ENCODE measurements at places on chromosomes 2 and 18.
A peak's percentile ranks its signal among the peaks of the same experiment; 100 is the strongest.

GRCh38 chr2:233968556-233968955 is 51.4 kb downstream of the TRPM8 start:
- DNase-seq: no peak

DNA sequence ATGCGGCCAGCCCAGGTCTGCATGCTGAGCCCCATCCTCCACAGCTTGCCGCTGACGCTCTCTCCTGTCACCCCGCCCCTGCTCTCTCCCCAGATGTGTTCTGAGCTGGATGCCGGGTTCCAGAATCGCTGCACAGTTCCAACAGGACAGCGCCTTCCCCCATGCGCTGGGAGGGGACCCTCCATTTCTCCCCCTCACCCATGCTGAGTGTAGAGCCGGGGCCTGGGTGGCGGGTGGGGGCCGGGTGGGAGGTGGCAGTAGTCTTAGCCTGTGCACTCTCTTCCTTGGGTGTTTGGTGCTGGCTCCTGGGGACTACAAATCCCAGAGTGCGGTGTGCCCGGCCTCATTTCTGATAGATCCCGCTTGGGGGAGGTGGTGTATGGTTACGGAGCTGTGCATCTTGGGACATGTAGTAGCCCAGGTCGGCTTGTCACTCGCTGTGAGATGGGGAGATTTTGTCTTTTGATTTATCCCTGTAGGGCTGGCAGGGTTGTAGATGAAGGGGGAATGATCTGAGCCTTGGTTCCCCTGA is 6.8 kb downstream of the DNAJB2 start:
- DNase-seq: peak; percentile 30

GRCh38 chr2:181904022-181904632 is 12.6 kb downstream of the ITPRID2 start:
- DNase-seq: no peak

DNA sequence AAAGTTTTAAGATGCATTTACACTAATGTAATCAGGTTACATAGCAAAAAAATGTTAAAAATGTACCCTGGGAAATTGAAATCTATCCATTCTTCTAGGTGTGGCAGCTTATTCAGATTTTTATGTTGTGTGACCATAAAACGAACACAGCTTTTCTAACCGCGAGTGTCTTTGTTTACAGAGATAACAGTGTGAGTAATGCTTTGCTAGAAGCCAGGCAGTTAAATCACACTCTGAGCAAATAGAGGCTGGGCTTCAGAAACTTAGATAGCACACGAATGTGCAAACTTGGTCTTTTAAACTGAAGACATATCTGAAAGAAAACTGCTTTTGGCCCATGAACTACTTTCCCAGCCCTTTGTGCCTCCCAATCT is 116.1 kb downstream of the SPTBN1 start:
- peak; percentile 83 for DNase-seq

DNA sequence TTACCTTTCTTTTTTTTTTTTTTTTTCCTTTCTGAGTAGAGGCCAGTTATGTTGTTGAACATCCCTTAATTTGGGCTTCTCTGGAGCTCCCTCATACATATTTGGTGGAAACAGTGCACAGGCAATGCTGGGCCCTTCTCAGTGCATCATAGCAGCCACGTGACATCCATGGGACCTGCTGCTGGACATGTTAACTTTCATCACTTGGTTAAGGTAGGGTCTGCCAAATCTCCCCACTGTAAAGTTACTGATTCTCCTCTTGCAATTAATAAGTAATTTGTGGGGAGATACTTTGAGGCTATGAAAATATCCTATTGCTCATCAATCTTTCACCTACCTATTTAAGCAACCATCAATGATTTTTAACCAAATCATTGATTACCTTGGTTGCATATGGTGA is 211.5 kb upstream of the LYPD1 start:
- DNase-seq: no peak

GRCh38 chr2:113010088-113010487 is 4.8 kb downstream of the IL36A start:
- no peak for DNase-seq

- DNase-seq: no peak
Measured at GRCh38 chr2:112881217-112881985, 29.6 kb upstream of the IL37 start.

- DNase-seq: no peak
Measured at GRCh38 chr2:13542642-13543041, 825.9 kb downstream of the TRIB2 start.

DNA sequence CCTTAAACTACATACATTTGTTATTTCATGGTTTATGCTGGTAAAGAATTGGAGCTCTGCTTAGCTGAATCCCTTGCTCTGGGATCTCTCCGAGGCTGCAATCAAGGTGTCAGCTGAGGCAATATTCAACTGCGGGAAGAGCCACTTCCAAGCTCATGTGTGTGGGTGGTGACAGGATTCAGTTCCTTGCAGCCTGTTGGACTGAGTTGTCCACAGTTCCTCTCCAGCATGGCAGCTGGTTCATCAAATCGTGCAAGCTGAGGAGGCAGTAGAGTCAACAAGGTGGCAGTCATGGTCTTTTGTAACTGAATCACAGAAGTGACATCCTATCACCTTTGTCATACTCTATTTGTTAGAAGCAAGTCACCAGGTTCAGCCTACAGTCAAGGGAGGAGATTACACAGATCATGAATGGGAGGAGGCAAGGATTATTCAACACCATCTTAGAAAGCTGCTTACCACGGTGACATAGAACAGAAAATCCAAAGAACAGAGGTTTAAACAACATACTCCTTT is 56.9 kb downstream of the CTIF start:
- DNase-seq: no peak

DNA sequence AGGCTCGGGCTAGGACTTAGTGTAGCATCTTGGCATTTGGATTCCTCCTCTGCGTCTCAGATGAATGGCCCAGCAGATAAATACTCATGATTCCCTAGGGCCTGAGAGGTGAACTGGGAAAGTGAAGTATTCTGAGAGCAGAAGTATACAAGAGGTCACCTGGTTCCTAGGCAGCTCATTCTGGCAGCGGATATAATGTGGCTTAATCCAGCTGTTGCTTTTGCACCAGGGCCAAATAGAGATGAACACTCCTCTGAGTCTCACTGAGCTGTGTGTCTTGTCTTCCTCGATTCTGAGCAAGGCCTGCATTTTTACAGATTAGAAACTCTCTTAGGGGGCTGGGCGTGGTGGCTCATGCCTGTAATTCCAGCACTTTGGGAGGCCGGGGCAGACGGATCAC is 196.1 kb downstream of the SLC4A3 start:
- DNase-seq: no peak

GRCh38 chr2:44772669-44773378 is 168.7 kb upstream of the SIX3 start:
- DNase-seq: no peak

DNA sequence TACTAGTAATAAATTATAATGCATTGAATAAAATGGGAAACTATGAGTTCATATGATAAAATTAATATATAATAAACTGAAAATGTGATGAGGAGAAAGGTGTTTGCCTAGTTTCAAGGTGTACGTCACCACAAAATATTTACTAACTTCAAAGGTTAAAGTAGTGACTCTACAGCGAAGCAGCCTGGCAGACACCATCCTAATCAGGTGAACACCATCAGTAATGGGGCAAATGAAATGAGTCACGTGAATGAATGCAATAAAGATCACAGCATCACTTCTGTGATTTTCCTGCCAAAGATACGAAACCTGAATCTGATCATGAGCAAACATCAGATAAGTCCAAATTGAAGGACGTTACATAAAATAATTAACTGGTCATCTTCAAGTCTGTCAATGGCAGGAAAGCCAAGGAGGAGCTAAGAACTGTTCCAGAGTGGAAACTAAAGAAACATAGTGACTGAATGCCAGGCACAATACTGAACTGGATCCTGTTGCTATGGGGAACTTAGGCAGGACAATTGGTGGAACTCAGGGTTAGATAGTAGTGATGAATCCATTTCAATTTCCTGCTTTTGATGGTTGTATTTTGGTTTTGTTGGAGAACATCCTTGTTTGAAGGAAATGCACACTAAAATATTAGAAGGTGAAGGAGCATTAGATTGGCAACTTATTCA is 12.1 kb upstream of the NOSTRIN start:
- no peak for DNase-seq

- DNase-seq: no peak
Measured at GRCh38 chr2:176637486-176638166, 368.4 kb downstream of the MTX2 start.

DNA sequence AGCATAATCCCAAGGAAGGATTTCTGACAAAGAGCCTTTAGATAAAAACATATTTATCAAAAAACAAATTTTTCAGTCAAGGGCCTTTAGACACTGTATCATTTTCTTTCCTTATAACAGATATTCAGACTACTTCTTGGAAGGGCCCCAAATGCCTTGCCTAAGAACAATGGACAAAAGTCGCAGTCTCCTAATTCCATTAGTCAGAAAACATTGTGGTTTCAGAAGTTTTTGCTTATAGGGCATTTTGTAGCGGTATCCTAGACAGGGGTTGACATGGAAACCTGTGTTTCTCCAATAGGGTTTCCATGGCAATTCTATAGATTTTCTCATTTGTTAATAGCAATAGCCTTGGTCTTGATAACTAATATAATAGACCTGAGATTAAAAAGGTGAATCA is 36.7 kb upstream of the AGPS start:
- DNase-seq: no peak

DNA sequence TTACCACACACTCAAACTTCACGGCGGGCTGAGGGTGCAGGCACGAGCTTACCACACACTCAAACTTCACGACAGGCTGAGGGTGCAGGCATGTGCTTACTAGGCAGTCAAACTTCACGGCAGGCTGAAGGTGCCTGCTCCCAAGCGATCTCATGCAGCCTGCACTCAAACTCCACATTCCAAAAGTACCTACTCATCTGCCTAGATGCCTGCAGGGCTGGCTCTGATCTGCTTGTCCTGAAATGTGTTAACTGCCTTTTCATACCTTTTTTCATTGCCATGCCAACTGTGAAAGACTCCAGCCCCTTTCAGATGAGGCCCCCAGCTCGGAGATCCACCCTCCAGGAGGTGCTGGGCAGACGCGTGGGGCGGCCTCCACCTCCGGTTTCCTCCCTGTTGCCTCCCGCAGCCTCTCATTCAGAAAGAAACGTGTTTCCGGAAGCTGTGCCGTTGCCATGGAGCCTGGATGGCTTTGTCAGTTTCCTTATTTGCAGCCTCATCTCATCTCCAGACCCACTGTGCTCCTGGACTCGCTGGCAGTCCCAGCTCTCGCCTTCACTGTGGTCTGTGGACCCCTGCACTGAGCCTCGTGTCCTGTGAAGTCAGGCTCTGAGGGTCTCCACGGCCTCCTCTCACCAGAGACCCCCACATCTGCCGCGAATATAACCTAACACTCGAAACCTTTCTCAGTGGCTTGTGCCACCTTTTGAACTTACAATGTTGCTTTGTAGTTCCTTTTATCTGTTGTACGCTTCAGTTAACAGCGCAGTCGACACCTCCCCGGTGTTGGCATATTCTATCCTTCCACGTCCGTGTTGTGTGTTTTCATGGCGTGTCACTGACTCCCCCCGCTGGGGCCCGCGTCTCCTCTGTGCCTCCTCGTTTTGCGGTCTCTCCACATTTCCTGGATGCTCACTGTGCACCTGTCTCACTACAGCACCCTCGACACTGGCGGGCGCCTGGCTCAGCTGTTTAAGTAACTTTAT is 106.1 kb upstream of the ALKAL2 start:
- no peak for DNase-seq

DNA sequence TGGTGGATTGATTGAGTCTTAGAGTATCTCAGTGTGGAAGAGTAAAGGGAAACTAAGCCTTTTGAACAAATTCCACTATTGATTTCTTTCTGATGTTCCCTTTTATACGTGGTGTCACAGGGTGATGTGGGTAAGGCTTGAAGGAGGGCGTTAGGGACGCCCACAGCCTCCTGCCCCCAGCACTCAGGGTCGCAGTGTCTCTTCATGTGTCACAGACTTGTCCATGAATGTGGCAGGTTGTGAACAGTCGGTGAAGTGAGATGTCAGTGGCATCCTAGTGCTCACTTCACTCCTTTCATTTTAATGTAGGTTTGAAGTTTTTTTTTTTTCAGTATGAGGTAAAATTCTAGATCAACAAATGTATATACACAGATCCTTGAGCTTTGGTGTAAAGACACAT is 123.2 kb upstream of the IL1R2 start:
- DNase-seq: no peak

DNA sequence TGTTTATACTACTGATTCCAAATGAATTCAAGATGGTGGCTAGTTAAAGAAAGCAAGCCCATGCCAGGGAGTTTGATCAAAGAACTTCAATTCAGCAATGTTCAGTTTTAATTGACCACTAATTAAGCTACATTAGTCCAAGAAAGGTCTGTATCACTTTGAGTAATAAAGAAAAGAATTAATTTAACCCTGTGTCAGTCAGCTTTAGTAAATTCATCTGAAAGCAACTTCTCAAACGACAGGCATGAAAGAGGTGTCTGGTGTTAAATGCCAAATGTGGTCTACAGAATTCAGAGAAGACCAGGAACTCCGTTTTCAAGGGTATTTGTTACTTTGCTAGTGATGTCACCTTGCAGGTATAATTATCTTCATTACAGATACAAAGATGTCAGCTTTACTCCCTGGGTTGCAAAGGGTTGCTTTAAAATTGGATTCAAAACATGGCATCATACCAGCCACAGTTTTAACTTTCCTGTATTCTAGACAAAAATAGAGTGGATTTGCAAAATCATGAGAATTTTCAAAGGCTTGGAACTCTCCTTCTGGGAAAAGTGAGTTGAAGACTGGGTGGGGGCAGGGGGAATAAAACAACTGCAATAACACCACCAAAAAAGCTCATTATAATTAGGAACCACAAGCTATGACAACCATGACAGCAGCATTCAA is 281.5 kb downstream of the TCF4 start:
- DNase-seq: no peak

GRCh38 chr2:143674051-143674450 is 544.8 kb downstream of the ARHGAP15 start:
- no peak for DNase-seq

DNA sequence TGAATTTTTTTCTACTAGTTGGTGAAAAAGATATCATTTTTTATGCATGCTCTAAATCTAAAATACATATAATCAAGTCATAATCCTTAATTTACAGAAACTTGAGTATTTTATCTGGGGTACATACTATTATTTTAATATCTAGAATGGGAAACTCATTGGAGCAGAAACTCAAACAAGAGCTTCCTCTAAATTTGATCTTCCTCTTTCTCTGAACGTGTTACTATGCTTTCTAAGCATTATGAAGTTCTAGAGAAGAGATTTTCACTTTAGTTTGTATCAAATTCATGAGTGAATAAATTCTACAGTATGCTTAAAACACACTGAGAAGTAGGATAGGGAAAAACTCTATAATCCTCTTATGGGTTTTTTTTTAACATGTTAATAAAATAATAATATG is 20.6 kb upstream of the SLC38A11 start:
- DNase-seq: no peak
